T-helper 1 cell (primary cell): ENCODE measurements at places on chromosomes 4 and X.

GRCh38 chr4:166977596-166977995, 256.7 kb downstream of the SPOCK3 start:
- no peak for DNase-seq

GRCh38 chr4:43146198-43146597, 253.7 kb downstream of the GRXCR1 start:
- no peak for DNase-seq

DNA sequence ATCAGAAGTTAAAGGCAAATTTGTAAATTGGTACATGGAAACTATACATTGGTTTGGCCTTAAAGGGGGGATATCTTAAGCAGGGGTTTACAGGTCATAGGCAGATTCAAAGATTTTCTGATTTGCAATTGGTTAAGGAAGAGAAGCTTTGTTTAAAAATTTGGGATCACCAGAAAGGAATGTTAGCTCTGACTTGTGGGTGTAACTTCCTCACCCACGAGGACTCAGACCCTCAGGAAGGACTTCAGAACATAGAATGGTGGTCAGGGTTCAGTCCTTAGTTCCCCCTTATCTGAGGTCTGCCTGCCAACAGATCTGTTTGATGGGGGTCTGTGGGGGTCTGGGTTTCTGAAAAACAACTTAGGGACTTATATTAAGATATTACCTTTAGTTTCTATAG, 427.4 kb upstream of the DIPK2B start:
- DNase-seq = no peak

DNA sequence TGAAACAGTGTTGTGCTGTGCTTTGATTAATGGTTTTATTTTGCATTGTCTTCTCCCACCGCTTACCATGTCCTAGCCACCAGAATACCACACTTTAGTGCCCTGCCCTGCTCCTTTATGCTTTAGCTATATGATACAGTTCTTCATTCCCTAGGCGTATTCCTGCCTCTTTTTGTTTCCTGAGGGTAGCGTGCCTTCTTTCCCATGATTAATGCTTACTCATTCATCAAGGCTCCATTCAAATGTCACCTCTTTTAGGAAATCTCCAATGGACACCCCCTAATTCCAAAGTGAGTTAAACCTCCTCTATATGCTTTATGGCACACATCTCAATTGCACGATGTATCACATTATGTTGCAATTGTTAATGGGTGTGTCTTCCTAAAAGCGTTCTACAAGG, 46.3 kb downstream of the SPANXD start:
- DNase-seq = no peak

GRCh38 chr4:102535398-102536082, 34.4 kb downstream of the NFKB1 start:
- DNase-seq = no peak

- no peak for DNase-seq
These were observed 60.7 kb upstream of the ASB12 start for GRCh38 chrX:64291123-64291522.

GRCh38 chr4:8350352-8350751, 80.8 kb downstream of the HTRA3 start:
- DNase-seq = no peak

- peak; percentile 71 for DNase-seq
These were observed 47.7 kb upstream of the AFAP1 start for GRCh38 chr4:7987148-7987989.

DNA sequence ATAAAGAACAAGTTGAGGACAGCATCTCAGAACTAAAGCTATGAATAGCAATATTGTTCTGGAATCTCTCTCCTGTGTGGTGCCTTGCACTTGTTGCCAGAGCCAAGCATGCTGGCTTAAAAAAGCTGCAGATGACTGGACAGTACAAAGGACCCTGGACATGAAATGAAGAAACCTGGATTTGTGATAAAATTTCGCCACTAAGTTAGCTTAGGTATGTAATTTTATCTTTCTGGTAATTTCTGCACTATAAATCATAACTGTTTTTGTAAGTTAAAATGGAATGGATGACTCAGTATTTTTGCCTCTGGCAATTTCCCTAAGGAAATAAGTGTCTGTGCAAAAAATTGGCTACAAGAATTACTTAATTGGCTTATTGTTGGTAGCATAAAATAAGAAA, 317.2 kb downstream of the CAMK2D start:
- DNase-seq = no peak

- DNase-seq = no peak
These were observed 345.1 kb upstream of the TACR3 start for GRCh38 chr4:104064646-104065577.

GRCh38 chr4:188214861-188215260, 75.6 kb downstream of the TRIML1 start:
- no peak for DNase-seq

DNA sequence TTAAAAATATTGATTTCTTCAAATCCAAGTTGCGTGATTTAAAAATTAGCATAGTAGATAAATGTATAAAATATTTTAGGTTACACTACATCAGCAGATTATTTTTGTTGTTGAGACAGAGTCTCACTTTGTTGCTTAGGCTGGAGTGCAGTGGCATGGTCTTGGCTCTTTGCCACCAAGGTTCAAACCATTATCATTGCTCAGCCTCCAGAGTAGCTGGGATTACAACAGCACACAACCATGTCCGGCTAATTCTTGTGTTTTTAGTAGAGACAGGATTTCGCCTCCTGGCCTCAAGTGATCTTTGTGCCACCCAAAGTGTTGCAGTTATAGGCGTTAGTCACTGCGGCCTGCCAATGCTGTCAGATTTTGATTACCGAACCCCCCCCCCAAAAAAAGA, 1390.5 kb upstream of the TENM3 start:
- DNase-seq = no peak

DNA sequence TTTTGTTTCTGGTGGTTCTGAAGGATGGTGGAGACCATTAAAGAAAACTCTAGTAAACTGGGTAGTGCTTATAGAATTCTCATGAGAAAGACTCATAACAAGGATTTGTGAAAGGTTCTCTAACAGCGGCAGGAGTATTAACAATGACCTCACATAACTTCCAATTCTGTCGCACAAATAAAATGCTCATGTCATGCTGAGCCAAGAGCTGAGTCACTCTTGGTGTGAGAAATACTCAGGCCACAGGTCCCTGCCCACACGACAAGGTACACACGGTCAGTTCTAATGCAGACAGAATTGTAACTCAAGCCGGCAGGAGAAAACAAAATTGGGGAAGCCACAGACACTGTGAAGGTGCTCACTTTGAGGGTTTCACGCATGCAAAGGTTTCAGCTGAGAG, 34.4 kb upstream of the C4orf50 start:
- DNase-seq = no peak

- DNase-seq = no peak
These were observed 1195.1 kb downstream of the PCDH18 start for GRCh38 chr4:136337216-136337615.

GRCh38 chr4:8402640-8403039, 37.9 kb downstream of the ACOX3 start:
- no peak for DNase-seq

- DNase-seq = no peak
These were observed 59.8 kb downstream of the ACOX3 start for GRCh38 chr4:8380511-8381415.

GRCh38 chr4:89752932-89753598, 83.9 kb downstream of the SNCA start:
- no peak for DNase-seq

- DNase-seq = peak; percentile 85
These were observed 5.6 kb upstream of the ADD1 start for GRCh38 chr4:2837904-2838496.

GRCh38 chr4:19033816-19034733, 1012.5 kb upstream of the LCORL start:
- no peak for DNase-seq

GRCh38 chr4:76198411-76199237, 15.0 kb downstream of the SCARB2 start:
- DNase-seq = peak; percentile 34

GRCh38 chrX:113644426-113644825, 803.8 kb upstream of the AMOT start:
- DNase-seq = no peak

GRCh38 chr4:108292229-108292628, 123.5 kb upstream of the LEF1 start:
- no peak for DNase-seq

DNA sequence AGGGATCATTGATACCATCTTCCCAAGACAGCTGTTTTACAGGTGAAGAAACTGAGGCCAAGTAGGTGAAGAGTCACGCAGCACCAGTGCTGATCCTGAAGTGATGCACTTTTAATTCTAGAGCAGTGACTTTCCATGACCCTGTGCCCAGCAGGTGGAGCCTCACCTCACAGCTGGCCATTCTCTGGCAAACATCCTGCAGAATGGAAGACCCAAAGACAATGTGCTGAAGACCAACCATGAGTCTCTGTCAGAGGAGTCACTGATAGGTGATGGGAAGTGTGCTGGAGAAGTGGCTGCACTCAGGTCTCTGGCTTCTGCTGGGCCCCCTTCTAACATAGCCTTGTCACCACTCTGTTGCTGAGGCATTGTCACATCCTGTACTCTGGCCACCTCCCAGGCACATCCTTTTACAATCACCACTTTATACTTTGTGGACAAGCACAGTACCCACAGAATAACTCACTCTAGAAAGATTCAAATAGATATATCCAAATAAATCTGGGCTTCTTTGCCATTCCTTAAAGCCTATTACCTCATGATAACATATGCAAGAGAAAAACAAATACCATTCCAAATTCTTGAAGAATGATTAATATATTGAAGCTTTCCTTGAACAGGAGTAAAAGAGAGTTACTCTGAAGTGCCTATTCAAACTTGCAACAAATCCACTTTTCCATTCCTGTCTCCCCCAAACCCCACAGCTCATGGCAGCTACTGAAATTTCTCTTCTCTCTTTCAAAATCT, 64.1 kb upstream of the SCOC start:
- no peak for DNase-seq

DNA sequence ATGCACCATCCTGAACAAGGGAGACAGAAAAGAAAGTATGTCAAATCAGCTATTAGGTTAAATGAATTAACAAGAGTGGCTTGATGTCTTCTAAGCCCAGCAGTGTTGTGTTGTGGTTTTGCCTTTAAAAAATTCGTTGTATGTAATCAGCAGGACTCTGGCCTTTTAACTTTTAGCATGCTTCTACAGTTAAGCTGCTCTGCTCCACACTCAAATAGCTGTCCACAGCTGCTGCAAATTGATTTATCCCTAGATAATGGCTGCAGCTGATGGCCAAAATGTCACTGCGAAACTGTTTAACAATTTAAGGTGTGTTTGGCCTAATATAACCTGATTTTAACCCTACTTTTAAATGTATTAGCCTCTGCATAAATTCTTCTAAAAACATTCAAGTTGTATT, 85.8 kb downstream of the CXXC4 start:
- no peak for DNase-seq

GRCh38 chrX:37745354-37745753, 34.5 kb upstream of the CYBB start:
- peak; percentile 71 for DNase-seq

DNA sequence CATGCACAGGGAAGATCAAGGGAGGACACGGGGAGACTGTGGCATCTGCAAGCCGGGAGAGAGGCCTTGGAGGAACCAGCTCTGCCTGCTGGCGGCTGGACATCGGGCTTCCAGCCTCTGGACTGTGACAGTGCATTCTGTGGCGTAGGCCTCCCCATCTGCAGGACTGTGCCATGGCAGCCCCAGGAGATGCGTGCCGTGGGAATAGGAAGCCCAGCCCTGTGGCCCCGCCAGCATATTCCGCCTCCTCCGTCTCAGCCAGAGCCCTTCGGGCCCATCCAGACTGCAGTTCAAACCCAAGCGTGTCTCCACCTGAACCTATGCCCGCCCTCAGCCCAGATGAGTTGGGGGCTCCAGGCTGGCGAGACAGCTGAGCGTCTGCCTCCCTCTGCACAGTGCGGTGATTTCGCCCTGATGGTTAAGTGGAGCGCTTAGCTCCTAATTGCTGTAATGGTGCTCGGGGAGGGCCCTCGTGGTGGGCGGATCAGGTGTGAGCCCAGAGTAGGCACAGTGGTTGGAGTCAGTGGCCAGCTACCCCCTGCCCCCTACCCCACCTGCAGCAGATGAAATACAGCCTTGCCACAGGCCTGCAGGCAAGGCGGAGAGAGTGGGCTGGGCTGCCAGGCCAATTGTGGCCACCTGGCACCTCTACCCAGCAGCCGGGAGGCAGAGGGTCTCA, 133.9 kb downstream of the HMX1 start:
- no peak for DNase-seq

GRCh38 chr4:1870328-1870577, 940 bp upstream of the NSD2 start:
- peak; percentile 90 for DNase-seq

GRCh38 chrX:19758539-19758938, 128.9 kb downstream of the SH3KBP1 start:
- no peak for DNase-seq

DNA sequence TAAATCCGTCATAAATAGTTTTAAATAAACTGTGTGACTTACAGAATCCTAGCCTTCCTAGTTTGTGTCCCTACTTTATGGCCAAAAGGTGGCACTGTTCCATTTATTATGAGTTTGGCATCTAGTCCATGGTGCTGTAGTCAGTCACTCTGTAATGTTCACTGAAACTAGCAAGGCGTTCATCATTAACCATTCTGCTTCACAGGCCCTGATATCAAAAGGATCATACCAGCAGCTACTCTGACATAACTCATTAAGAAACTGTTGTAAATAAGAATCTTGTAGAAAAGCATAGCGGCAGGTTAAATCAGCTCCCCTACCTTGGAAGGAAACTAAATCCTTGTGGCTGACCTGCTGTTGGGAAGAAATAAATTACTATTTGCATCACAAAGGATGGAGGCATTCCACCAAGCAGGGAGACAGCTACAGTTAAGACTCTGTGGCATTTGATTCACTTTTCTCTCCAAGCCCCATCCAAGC, 919.6 kb upstream of the DIAPH2 start:
- DNase-seq = no peak

DNA sequence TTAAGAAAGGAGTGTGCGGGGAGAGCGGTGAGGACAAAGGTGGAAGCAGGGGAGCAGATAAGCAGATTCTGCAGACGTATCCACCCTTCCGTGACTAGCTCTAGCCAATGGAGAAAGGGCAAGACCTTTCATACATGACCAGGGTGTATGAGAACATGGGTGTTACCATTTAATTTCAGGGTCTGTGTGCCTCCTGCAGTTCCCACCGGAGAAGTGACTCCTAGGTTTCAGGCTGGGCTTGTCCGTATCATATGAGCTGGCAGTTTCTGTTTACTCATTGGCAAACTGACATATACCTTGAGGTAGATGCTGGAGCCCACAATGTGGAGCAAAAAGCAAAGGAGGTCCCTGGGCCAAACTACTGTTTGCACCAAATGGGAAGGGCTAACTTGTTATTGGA, 6.8 kb downstream of the RBM47 start:
- no peak for DNase-seq

DNA sequence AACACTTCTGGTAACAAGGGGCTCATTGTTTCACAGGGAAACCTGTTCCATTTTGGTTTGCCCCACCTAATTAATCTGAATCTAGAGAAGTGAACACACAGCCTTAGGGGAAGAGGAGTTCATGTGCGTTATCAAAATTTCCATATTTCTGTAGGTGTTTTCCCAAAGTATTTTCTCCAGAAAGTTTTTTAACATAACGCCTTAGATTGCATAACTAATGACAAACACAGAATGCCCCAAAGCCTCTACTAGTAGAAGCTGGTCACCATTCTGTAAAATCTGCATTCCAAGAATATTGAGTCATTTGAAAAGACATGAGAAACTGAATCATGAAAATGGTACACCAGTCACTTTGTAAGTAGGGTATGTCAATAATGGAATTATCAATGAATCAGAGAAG, 41.1 kb downstream of the IL13RA2 start:
- no peak for DNase-seq

- no peak for DNase-seq
These were observed 107.0 kb upstream of the STIM2 start for GRCh38 chr4:26753617-26754016.

GRCh38 chrX:103756736-103757135, 19.9 kb upstream of the PLP1 start:
- no peak for DNase-seq

GRCh38 chrX:72057849-72058248, 73.9 kb downstream of the RTL5 start:
- DNase-seq = no peak
